NCI-H2081 treated with DMSO at 0.1 percent for 48 hours (cell line): ENCODE measurements at places on chromosomes 16 and 17.

- no peak for DNase-seq
Measured at GRCh38 chr17:62807812-62808575, at the start of gene MARCHF10. TSS of gene MARCHF10 (minus strand) at chr17:62808314. CDS start at chr17:62801735, 6,579 bp downstream.

- DNase-seq, result no peak
Measured at GRCh38 chr17:535198-535597, 179.4 kb downstream of the VPS53 start.

DNA sequence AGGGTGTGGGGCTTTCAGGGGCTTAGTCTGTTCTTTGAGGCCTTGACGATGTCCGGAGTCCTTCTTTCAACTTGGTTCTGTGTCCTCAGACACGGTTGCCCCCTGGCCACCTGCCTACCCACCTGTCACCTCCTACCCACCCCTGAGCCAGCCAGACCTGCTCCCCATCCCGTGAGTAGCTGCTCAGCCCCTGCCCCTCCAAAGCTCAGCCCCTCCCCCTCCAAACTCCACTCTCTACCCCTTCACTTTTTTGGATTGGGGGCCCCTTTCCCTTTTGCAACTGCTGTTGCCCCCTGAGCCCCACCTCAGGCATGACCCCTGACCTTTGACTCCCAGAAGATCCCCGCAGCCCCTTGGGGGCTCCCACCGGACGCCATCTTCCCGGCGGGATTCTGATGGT, 1.2 kb downstream of the LAT start:
- DNase-seq, result no peak

- no peak for DNase-seq
Measured at GRCh38 chr17:61786088-61786487, 77.2 kb downstream of the BRIP1 start.

DNA sequence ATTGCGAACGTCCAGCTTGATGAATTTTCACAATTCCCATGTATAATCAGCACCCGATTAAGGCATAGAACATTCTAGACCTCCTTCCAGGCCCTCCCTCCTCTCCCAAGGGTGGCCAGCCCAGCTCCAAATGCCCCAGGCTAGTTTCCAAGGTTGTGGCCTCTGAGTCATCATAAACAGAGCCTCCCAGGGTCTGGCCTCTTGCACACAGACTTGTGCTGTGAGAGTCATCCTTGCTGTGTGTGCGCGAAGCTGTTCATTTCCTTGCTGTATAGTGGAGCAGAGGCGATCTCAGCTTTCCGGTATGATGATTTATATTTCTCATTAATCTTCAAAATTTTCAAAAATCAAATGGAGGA, 20.5 kb upstream of the JPH3 start:
- DNase-seq, result no peak

GRCh38 chr17:49951362-49952082, 17.5 kb upstream of the DLX4 start:
- DNase-seq, result no peak

- no peak for DNase-seq
Measured at GRCh38 chr16:80265624-80266306, 275.0 kb upstream of the DYNLRB2 start.
